ENCODE measurements at places on chromosomes 2 and 18.

DNA sequence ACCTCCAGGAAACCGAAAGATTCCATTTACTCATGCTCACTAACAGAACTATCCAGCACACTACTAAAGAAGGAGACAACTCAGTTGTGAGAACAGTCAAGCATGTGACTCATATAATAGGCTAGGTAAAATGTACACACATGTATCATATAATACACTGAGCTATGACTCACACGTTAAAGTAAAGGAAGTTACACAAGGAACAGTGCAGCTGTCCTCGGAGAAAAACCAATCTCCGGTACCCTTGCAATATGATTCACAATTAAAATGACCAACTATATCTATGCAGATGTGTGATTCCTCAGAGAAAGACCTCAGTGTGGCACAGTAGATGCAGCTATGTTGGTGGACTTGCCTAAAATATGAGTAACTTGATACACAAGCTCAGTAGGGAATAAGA lies 76.5 kb downstream of the STRN start:
- DNase-seq = no peak

DNA sequence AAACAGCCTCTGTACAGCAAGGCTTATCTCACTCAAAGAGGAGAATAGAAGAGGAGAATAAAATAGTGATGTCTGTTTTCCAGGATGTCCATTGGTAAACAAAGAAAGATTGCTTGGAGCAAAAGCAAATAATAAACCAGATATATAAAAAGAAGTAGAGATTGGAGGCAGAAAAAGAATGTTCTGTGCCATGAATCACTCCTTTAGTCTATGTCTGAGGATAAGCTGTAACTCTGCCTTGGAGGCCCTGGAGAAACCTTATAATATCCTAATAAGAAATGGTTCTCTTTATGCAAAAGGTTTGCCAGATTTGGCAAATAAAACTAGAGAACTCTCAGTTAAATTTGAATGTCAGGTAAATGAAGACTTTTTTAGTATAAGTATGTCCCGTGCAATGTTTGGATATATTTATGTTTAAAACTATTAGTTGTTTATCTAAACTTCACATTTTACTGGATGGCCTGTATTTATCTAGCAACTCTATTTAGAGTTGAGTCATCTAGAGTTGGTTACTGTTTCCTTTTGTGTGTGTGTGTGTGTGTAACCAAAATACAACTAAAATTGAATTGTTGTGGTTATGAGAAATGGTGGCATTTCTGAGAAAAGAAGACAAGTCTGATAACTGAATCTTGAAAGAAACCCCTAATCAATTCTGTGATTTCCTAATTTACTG lies 510.3 kb upstream of the SETBP1 start:
- no peak for DNase-seq

GRCh38 chr2:7866104-7866503 lies 815.8 kb upstream of the ID2 start:
- DNase-seq = no peak

DNA sequence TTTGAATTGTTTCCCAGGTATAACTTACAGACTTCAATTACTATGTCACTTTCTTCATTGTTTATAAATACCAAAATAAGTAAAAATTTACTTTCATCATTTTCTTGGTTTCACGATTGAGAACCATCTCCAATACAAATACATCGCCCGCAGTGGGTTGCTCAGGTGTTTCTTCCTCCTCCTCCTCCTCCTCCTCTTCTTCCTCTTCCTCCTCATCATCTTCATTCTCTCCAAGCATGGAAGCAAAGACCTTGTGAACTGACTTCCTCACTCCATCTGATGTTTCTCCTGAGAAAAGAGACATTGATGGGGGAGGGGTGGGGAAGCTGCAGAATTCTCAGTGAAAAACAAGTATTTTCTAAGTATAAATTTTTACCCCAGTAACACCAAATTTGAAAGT lies 6.6 kb downstream of the GTF3C3 start:
- no peak for DNase-seq

DNA sequence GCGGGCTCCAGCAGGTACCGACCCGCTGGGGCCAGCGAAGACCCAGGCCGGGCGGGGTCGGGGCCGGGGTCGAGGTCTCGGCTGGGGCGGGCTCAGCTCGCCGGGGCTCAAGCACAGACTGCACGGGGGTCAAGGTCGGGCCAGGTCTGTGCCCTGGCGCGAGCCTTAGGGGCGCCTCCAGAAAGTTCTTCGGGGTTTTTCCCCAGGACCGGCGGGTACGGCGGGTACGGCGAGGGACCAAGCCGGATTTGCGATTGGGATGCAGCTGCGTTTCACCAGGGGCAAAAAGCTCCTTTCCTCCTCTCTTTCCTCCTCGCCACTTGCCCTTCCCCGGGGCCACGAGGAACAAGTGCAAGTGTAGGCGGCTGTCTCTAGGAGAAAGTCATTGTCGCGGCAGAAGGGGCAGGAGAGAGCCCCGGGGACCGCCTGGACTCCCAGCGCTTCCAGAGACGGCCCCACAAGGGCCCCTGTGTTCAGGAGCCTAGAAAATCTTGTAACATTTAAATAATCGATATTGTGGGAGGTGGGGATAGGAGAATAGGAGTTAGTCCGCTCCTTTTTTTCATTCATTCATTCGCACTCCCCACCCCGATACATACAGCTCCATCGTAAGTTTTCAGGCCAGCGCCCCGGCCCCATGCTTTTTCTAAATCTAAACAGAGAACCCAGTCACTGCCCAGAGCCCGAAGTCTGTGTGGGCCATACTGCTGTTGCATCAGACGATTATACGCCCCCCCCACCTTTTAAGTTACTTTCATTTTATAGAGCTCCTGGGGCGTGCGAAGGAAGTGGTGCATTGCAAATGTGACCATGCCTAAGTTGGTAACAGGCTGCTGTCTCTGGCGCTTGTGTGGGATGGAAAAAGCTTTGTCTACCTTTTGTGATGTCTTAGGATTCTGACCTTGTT lies 679 bp downstream of the PMAIP1 start:
- peak; percentile 10 for DNase-seq

DNA sequence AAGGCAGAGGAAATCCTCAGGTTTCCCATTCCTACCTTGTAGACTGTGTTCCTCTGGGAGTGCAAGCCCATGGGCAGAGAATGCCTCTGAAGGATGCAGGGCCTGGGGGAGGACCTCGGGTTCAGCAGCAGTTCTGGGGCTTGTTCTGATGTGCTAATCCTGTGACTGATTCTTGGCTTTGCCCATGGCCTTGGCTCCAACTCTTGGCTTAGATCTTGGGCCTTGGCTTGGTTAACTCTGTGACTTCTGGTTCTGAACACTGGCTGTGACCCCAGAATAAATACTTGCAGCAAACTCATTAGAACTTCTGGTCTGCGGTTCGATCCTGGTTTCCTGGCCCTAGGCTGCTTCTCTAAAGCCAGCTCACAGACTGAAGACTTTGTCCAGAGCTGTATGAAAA lies 366.9 kb upstream of the ZEB2 start:
- DNase-seq = no peak

DNA sequence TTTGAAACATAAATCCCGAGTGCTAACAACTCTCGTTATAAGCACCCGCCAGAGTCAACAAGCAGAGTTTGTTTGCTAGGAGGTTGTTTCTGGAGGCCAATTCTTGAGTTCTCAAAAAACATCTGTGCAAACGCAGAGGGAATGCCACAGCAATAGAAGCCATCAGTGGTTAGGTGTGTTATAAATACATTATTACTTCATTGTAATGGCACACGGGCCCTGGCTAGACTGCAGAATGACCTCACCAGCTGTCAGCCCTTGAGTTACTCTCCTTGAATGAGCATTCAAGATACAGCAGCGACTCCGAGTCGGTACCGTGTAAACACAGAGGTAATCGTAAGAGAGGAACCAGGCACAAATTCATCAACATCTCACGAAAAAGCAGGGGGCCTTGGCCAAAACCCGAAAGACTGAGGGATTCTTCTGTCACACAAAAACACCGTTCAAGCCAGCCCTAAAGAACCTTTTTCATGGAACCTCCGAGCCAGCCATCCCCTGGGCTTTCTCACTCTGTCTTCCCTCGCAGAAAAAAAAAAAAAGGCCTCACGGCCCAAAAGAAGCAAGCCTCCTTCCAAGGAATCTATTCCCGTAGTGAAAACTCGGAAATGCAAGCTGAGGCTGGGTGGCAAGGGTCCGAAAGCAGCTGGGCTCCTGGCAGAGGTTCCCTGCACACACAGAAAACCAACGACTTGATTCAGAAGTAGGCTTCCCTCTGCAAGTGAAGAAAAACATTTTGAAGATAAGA lies 133.7 kb upstream of the MEIS1 start:
- DNase-seq = no peak

GRCh38 chr2:23694058-23695045 lies 232.6 kb downstream of the ATAD2B start:
- DNase-seq = no peak

DNA sequence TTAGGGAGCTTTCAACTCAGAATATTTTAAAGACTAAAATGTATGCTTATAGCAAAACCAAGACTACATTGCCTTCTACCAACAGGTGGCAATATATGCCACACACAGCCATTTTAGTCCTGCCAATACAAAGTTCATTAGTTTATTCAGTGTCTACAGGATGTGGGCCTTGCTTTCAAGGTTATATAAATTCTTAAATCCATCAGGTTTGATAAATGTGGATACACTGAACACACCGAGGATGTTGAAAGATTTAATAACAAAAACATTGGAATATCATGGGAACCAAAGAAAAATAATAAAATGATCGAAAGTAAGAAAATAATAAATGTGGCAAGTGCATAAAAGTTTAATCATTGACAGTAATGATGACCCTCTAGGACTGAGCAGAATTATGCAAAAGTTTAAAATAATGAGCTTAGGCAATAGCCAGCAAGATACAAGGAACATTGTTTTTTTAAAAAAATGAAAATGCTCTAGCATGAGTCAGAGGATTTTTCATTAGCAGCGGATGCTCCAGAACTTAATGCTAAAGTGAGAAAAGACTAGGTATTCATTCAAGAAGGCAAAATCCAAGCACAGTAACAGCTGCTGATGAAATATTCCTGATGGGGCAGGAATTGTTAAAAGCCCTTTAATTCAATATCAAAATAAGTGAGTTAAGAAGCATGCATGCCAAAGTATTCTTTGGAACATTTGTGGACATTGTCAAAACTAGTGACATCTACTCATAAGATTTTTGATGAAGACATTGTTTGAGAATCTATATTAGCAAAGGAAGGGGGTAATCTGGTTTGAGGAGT lies 14.2 kb downstream of the SCN9A start:
- DNase-seq = no peak

GRCh38 chr2:45578056-45578843 lies 32.8 kb downstream of the SRBD1 start:
- no peak for DNase-seq

DNA sequence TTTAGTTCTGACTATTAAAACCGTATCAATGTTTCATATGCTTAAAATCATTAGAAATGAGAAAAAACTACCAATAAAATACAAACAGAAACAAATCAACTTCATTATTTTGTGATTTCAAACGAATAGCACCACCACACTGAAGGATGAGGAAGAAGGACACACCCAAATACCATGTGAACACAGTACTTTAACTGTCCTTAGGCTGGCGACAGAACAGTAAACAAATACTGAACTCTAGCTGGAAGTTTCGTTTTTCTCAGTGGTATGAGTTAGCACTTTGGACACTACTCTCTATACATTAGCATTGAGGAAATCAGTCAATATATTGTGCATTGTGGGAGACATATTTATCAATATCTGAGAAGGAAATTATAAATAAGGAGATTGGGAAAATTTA lies 202.4 kb upstream of the AGAP1 start:
- no peak for DNase-seq

DNA sequence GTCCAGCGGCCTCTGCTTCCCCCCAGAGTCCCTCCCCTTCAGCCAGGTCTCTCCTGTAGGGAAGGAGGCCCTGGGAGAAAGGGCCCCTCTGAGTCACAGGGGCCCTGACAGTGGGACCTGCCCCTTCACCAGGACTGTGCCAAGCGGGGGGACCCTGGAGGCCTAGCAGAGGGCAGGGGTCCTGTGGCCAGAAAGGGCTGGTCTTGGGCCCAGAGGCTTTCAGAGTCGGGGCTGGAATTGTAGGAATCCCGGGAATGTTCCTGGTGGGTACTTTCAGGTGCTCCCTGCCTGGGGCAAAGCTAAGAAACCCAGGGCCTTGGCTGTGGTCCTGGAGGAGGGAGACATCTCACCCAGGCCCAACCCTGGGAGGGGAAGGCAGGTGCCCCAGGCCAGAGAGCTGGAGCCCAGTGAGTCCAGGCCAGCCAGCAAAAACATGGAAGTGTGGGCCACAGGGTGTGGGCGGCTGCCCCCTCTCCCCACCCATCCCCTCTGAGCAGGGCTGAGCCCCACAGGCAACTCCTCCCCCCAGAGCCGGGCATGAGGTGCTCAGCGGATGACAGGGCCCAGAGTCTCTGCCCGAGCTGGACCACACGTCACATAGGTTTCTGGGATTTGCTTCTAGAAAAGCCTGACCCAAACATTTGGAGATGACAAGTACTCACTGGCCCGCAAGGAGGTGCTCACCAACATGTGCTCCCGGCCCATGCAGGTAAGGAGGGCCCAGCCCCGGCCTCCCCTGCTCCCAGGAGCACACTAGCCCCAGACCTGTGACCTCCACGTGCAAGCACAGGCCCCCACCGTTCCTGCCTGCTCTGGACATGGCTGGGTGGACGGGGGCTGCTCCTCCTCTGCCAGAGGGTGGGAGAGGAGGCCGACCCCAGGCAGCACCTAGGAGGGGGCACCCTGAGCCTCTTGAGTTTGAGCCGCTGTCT lies 48.2 kb upstream of the ALPP start:
- DNase-seq = no peak

DNA sequence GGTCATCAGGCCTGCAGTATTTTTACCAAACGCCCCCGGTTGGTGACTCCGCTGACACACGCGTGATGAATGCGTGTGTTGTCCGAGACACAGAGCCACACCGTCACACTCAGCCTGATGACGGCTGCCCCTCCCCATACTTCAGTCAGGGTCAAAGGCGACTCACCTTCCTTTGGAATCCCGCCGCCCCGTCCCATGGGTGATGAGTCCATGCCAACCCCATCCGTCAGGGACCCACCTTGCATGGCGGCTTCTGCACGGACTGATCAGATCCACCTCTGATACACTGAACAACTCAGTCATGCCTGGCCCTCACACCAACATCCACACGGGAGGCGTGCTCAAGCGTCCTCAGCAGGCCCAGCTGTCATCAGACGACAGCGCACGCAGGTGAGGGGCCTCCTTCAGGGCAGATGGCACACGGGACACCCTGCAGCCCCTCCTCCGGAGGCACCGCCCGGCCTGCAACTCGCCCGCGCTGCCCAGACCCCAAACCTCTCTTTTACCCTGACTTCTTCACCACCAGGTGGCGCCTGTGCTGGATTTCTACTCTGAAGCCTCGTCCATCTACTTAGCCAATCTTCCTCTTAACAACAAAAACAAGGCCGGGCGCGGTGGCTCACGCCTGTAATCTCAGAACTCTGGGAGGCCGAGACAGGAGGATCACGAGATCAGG lies 89.2 kb downstream of the ZNF516 start:
- no peak for DNase-seq

DNA sequence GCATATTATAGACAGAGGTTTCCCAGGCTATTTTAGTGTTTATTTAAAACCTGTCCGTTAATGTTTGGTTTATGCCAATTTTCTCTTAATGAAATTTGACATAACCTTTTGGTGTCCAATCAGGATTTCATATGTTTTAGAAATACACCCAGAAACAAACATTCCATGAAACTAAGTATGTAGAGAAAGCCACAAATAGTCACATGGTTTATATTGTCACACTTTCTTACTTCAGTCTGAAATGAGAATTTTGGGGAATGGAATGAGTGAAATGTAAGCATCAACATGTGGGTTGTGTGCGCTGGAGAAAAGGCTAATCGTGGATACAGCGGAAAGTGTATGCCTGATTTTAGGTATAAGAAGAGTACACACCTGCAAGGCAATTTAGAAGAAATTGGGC lies 277.0 kb upstream of the RAB12 start:
- DNase-seq = no peak

GRCh38 chr2:200748779-200749178 lies 62.9 kb upstream of the BZW1 start:
- DNase-seq = no peak

GRCh38 chr2:210224941-210225672 lies at the start of gene ACADL:
ACADL (minus strand) TSS chr2:210225447; CDS start chr2:210225263, 184 bp downstream.
- DNase-seq = no peak

Data from NCI-H1048 (cell line).